ENCODE measurements at places on chromosomes 13 and 19.
A peak's percentile ranks its signal among the peaks of the same experiment; 100 is the strongest.

DNA sequence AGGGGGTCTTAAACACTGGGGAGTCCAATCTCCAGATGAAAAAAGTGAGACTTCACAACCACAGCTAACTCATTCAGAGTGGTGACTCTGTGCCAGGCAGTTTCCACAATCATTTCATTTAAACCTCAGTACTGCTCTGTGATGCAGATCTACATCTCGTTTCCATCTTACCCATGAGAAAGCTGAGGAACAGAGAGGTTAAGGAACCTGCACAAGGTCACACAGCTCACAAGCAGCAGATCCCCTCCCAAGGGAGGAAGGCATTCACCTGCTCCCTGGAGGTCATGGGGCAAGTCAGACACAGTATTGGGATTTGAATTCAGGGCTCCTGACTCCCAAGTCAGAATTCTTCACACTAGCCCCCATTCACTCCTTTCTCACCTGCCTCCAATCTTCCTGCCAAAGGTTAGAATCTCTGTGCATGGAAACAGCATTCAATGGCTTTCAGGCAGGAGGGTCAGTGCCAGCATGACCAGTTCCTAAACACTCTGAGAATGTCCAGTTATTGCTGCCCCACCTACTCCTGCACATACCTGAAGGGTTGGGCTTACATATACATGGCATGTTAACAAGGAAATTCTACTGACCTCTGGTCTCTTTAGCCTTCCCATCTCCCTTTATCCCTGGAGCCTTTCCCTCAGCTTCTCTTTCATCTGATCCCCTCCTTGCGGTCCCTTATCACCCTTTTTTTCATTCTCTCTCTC, 1.9 kb downstream of the CABP5 start:
- DNase-seq = no peak

GRCh38 chr13:33319859-33320258, 34.3 kb upstream of the STARD13 start:
- DNase-seq = no peak

- DNase-seq = no peak
Observed at GRCh38 chr13:42644841-42645240, 70.9 kb downstream of the TNFSF11 start.

- DNase-seq = no peak
Observed at GRCh38 chr13:99626461-99627082, 125.3 kb downstream of the TM9SF2 start.

GRCh38 chr13:112837371-112838037, 131.5 kb upstream of the MCF2L start:
- no peak for DNase-seq

- no peak for DNase-seq
Observed at GRCh38 chr19:45790942-45791341, 1.7 kb downstream of the DMWD start.

DNA sequence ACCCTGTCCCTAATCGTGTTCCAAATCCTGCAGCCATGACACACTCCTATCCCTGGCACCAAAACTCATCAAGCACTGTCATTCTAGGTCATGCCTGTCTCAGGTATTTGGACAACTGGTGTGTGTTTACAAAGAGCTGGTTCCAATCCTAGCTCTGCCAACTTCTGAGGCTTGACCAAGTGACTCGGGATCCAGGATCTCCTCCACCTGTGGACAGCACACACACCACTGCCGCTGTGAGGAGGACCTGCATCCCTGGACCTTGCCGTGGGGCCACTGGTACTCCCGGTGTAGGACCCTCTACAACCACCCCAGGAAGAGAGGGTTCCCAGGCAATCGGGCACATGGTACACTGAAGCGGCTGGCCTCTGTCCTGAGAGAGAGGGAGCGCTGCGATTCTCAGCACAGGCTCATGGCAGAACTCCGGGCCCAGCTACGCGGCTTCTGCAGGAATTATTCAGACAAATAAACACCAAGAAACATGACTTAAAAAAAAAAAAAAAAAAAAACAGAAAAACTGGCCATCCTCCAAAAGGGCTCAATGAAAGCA, 20.4 kb downstream of the MLLT1 start:
- DNase-seq = no peak

DNA sequence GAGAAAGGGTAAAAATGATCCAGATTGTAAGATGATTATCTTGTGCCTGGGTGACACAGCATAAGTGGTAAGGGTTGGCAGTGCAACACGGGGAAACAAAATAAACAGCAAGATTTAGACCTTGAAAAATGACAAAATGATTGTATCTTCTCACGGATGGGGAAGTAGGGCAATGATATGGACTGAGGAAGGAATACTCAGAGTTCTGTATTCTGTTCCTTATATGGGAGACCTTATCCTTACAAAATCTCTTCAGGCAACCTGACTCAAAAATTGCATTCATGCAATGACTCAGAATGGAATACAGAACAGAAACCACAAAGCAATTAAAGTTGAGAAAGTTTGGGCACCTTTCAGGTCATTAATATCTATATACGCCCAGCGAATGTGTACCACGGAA, 149.0 kb downstream of the HS6ST3 start:
- no peak for DNase-seq

DNA sequence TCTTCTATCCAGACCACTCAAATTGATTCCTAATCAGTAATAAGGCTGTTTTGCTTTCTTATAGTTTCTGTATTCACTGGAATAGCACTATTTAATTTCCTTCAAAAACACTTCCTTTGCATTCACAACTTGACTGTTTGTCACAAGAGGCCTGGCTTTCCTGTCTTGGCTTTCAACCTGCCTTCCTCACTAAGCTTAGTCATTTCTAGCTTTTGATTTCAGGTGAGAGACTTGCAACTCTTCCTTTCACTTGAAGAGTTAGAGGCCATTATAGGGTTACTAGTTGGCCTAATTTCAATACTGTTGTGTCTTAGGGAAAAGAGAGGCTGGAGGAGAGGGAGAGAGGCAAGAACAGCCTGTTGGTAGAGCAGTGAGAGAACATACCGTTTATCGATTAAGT, 47.0 kb downstream of the SACS start:
- DNase-seq = no peak

DNA sequence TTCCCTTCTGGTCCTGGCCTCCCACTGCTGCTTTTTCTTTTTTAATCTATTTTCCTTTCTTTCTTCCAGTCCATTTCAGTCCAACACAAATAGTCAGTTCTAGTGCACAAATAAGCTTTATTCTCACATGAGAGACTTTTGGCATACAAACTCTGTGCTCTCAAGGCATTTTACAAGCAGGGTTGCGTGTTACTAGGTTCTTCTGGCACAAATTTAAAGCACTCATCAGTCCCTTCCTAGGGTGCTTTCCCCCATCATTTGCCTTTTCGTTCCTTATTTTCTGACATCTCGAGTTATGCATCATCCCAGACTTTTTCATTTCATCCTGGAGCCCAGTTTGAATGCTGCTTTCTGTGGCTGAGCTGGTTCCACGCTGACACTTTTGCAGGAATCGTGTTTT, 29.8 kb upstream of the IL17D start:
- no peak for DNase-seq

- peak; percentile 86 for DNase-seq
Observed at GRCh38 chr19:18117692-18118378, 20.3 kb downstream of the MAST3 start.

GRCh38 chr13:110774051-110774450, 60.6 kb downstream of the ING1 start:
- DNase-seq = no peak

DNA sequence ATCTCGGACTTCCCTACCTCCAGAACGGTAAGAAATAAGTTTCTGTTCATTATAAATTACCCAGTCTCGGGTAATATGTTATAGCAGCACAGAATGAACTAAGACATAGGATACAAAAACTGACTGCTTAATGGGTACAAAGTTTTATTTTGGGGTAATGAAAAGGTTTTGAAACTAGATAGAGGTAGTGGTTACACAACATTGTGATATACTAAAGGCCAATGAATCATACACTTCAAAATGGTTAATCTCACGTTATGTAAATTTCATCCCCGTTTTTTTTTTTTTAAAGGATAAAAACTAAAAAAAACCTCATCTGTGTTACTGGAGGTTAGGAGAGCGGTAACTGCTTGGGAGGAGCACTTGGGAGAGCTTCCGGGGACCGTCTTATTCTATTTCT, 23.5 kb downstream of the AKT2 start:
- no peak for DNase-seq

DNA sequence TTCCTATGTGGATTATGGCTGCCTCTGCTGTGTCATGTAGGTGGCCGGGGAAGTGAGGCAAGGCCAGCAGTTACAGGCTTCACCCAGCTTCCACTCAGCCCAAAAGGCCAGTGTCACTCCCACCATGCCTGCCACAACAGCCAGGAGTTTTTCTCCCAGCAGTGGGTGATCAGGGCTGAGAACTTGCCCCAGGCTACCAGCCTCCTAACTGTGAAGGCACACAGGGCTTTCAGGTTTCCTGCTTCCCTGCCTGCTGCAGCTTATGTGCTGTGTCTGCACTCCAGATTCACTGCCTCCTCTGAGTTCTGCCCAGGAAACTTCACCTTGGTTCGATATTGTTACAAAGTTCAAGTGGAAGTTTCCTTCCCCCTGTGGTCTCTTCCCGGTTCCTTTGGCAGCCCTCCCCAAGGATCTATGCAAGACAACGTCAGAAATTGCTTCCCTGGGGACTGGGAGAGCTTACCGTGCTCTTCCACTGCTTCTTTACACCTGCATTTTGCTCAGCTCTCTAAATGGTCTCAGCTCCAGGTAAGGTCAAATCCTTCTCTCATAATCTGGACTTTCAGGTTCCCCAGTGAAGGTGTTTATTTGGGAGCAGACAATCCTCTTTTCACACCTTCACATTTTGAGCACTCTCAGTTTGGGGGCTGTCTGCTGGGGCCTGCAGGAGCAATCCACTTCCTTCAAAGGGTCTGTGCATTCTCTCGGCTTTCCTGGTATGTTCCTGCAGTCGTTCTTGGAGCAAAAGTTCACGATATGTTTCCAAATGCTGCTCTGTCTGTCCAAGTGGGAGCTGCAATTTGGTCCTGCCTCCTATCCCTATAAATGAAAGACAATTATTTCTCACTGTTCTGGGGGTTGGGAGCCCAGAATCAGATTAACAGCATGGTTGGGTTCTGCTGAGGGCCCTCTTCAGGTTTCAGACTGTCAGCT, 1730.1 kb upstream of the PRR20A start:
- DNase-seq = no peak

DNA sequence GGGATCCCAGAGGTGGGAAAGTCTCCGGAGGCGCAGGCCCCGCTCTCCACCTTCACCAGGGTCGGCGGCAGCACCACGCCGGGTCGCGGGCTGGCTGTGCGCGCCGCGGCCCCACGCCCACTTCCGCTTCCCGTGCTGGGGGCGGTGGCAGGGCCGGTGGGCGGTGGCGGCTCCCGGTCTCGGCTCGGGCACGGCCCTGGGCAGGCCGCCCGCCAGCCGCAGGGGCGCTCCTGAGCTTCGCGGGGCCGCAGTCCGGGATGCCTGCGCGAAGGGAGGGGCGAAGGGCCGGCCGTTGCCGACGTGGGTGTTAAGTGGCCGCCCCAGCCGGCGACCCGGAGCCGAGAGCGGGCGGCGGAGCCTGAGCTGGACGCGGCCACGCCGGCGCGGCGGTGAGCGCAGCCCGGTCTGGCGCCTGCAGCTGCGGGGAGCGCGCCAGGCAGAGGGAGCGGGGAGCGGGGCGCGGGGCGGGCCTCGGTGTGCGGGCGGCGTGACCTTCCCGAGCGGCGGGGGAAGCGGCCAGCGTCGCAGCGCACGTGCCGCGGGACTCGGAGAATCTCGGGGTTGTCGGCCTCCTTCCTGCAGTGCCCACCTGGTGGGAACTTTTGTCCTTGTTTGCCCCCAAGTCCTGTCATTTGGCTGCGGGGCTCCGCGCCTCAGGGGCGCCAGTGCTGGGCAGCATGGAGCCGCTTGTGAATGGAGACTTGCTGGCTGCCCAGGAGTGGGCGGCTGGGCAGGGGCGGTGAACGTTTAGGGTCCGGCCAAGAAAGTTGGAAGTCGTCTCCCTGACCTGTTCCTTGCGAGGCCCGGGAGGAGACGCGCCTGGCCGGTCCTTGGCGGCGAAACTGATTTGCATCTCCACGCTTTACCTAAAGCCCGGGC, at the start of gene SLC25A15:
SLC25A15 (plus strand) TSS at position 337 of the 879 bp plus-strand sequence. CDS start 3,616 bp downstream, outside the sequence.
- peak; percentile 17 for DNase-seq

DNA sequence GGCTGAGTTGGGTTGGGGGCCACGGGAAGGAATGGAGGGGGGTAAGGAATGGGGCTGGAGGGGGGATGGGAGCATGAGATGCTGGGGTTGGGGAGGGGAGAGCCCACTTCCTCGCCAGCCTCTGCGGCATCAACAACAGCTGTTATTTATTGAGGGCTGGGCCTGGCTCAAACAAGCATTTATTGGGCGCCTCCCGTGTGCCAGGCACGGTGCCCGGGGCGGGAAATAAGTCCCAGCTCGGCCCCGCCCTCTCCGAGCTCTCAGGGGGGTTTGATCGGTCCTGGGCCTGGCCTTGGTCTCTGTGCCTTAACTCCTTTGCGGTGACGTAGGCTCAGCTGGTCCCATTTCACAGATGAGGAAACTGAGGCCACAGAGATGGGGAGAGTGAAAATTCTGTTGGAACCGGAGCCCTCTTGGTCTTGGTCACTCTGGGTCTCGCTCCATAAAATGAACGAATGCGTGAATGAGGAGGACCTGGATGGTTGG, 919 bp upstream of the ADAMTS10 start:
- no peak for DNase-seq

- DNase-seq = no peak
Observed at GRCh38 chr19:6861683-6862286, 25.6 kb upstream of the ADGRE1 start.

DNA sequence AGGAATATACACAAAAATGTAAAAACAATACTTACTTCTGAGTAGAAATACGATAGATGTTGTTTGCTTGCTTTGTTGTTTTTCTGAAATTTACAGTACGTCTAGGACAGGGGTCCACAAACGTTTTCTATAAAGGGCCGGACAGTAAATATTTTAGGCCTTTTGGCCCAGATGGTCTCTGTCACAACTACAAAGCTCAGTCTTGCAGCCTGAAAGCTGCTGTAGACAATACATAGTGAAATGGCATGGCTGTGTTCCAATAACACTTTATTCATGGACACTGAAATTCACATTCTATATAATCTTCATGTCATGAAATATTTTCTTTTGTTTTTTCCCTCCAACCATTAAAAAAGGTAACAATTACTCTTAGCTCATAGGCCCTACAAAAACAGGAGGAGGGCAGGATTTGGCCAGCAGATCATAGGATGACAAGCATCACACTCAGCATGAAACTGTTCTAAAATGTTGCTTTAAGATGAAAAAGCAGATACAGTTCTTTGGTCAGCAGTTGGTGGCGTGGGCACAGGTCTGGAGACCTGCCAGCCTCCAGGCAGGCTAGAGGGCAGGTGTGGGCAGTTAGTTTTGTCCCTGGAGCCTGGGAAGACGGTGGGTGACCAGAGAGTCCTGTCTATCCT, at the start of gene EDDM13:
EDDM13 (plus strand) TSS at position 588 of the 638 bp plus-strand sequence. CDS start 87 bp downstream, outside the sequence.
- DNase-seq = no peak

DNA sequence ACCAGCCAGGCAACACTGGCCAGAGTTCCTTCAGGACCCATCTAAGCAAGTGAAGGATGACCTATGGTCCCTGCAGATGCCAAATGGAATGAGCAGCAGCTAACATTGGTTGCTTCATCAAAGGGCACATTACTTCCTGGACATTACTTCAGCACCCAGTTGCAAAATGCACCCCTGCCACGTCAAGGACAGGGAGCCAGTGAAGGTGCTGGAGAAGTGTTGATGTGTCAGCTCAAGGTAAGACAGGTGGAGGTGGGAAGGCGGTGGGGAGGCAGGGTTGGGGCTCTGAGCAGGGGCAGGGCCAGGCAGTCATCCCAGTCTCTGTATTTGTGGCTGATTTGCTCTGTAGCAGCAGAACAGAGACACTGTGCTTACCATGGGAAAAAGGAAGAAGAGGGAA, 14.6 kb downstream of the CSNK1A1L start:
- no peak for DNase-seq
